Stimulated activated CD8-positive, alpha-beta memory T cell treated with anti-CD3 and anti-CD28 coated beads, Interleukin-15, amount 100 ng/mL, for 24 hours (primary cell): ENCODE measurements at places on chromosomes 12 and 14.
A peak's percentile ranks its signal among the peaks of the same experiment; 100 is the strongest.

GRCh38 chr12:124906606-124907261 lies 7.7 kb downstream of the UBC start:
- peak; percentile 53 for DNase-seq

- no peak for DNase-seq
Measured at GRCh38 chr12:70964867-70965510, 44.5 kb upstream of the PTPRR start.

DNA sequence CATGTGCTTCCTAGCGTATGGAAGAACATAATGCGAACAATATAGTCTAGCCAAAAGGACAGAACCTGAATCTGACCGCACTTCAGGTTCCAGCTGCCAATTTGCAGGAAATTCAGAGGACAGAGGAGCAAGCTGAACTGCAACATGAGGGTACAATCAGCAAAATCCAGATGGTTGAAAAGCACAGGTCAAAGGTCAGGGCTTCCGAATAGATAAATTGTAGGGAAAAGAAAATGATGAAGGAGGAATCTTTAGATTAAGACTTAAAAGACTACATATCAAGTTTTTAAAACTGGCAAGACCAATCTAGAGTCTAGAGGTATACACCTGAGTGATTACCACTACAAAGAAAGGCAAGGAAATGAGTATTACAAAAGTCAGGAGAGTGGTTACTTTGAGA lies 42.1 kb upstream of the SELPLG start:
- no peak for DNase-seq

GRCh38 chr14:29757711-29758233 lies 169.9 kb downstream of the PRKD1 start:
- DNase-seq: no peak

- DNase-seq: no peak
Measured at GRCh38 chr14:74968811-74969210, 13.4 kb upstream of the PGF start.
